ENCODE measurements at places on chromosomes 3 and 15.

- no peak for DNase-seq
Observed at GRCh38 chr15:48557335-48557734, 88.2 kb downstream of the FBN1 start.

DNA sequence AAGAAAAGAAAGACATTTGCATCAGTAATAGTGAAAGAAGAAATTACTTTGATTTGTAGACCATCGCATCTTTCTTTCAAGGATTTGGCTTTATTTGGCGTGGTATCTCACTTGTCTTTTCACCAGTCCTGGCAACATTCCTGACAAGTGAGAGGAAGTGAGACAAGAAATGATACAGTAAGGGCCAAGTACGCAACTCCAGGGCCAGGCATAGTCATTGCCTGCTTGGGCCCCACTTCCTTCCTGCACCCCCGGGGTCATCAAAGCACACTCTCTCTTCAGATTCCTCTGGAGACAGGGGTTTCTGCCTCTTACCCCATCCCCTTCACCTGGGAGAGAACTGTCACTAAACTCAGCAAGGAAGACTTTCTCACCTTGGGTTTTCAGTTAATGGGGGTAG lies 55.1 kb downstream of the CD47 start:
- DNase-seq, result no peak

DNA sequence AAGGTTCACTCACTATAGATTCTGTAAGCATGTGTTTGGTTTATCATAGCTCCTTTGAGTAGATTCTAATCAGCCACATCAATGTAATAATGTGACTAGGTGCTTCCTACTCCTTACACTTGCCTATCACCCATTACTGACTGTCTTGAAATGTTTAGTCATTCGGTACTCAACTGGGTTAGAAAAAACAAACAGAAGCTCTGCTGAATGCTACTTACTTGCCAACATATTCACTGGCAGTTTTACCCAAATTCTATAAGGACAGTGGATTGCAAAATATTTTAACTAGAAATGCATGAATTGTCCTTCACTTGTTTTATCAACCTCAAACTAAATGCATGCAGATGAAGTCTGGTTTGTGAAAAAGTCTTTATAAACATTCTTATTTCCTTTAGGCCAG lies 352.1 kb upstream of the ALCAM start:
- no peak for DNase-seq

DNA sequence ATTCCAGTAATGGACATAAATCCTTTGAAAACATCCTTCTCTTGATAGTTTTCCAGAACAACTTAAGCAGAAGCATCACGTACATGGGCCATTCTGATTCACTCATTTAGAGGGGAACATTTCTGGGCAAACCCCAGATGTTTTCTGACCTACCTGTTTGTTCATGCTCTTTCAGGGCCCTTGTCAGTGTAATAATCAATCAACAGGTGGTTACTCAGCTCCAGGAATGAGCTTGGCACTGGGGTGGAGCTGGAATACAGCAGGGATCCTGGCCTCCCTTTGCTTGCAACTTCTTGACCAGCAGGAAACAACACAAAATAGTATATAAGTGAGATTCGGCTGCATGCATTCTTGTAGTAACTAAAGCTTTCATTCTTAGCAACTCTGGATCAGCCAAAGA lies 9.2 kb upstream of the UBE2E1 start:
- no peak for DNase-seq

GRCh38 chr3:32848215-32848614 lies 30.4 kb downstream of the TRIM71 start:
- no peak for DNase-seq

DNA sequence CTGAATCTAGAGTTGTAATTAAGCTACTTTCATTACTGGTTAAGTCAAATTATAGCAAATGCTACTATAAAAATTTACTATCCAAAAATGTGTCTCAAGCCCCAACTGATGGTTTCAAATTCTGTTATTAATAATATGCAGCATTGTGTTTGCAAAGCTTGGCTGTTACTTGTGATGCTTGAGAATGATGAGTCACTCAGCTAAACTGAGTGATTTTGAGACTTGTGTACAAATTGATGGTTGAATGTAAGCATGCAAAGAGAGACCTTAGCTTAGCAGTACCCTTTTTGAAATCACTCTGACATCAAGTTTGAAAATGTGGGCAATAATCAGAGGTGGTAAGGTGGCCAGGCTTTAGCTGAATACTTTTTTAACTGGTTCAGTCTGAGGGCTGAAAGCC lies 27.6 kb downstream of the OPA1 start:
- DNase-seq, result no peak

Data from RWPE2 (cell line).